ENCODE measurements at places on chromosomes 12 and 14.

GRCh38 chr14:95817271-95817670 lies 59.4 kb upstream of the TUNAR start:
- no peak for DNase-seq

DNA sequence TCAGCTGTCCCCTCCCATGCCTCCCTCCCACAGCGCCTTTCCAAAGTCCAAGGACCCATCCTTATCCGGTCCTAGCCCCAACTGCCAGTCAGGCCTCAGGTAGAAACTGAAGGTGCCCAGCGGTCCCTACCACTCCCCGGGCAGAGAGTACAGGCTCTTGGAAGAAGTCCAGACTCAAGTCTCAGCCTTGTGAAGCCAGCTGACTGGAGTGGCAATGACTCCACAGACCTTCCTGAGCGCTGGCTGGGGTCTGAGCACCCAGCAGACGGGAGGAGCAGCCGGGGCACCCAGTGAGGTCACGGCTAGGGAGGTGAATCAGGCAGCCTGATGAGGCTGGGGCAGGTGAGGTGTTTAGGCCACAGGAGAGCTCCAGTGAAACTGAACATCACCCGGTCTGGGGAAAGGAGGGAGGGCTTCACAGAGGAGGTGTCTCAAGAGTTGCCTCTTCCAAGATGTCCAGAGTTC lies 60.0 kb downstream of the ITPK1 start:
- DNase-seq = no peak

DNA sequence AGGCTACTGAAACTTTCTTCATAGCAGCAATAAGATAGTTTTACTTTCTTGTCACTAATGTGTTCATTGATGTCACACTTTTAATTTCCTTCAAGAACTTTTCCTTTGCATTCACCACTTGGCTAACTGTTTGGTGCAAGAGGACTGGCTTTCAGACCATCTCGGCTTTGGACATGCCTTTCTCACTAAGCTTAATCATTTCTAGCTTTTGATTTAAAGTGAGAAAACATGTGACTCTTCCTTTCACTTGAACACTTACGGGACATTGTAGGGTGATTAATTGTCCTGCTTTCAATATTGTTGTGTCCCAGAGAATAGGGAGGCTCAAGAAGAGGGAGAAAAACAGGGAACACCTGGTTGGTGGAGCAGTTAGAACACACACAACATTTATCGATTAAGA lies 41.9 kb downstream of the IFNG start:
- DNase-seq = no peak

GRCh38 chr14:87457720-87458119 lies 535.3 kb downstream of the GALC start:
- no peak for DNase-seq

DNA sequence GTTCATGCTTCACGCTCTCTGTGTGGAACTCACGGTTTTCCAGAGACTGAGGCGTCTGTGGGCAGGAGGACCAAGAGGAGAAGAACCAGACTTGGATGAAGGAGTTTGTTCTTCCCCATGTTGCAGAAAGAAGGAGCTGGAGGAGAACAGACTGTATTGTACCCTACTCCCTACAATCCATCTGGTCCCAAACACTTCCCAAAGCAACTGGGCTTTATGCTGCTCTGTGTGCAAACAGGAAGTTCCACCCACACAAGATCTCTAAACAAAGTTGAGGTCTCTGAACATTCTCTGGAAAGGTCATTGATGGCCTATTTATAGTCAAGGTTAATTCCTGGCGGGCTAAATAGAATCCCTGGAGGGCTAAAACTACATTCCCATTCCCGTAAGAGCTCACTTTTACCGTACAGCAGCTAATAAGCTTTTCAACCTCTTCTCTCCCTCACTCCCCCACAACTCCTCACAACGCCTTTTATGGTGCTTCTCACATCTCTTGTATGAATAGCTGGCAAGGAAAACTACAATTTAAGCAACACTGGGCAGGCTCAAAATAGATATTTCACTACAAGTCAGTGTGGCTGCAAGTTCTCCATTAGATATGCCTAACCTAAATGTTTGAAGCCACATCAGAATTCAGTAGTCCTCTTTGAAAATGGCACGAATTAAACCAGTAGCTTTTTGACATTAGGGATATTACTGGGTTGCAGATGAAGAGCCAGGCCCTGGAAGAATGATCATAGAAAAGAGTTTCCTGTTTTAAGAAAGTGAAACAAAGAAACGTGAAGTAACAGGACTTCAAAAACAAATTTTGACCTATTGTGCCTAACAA lies at the start of gene A2M:
TSS of gene A2M (minus strand) at position 189 of the 829 bp plus-strand sequence. CDS start at position 119, 70 bp downstream.
- no peak for DNase-seq

DNA sequence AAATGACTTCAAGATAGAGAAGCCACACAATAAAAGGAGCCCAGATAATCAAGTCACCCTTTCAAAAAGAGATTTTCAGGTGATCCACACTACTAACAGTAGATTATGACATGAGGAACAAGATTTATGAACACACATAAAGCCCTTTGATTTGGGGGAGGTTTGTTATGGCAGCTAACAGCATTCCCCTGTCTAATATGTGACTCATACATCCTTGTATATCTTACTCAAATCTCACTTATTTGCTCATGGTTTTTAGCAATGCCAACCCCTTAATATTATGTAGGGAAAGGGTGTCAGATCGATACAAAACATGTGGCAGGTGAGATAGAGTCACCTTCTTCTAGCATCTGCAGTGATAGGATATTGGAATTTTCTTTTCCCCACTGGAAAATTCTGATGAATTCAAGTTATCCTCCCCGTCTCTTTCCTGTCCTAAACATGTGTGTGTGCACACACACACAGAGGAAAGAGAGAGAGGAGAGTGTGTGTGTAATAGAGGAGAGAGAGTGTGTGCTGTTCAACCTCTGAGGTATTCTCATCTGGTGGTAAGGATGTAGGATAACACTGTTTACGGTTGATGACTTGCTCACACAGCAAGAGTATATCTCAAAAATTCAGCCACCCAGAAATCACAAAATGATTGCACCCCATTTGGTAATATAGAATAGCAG lies 319.9 kb downstream of the KCNC2 start:
- no peak for DNase-seq

- no peak for DNase-seq
Observed at GRCh38 chr14:81535396-81536164, 1.9 kb upstream of the SEL1L start.

GRCh38 chr12:107917912-107918800 lies 143.7 kb downstream of the ASCL4 start:
- no peak for DNase-seq

GRCh38 chr14:47822326-47822725 lies 146.9 kb upstream of the MDGA2 start:
- no peak for DNase-seq

DNA sequence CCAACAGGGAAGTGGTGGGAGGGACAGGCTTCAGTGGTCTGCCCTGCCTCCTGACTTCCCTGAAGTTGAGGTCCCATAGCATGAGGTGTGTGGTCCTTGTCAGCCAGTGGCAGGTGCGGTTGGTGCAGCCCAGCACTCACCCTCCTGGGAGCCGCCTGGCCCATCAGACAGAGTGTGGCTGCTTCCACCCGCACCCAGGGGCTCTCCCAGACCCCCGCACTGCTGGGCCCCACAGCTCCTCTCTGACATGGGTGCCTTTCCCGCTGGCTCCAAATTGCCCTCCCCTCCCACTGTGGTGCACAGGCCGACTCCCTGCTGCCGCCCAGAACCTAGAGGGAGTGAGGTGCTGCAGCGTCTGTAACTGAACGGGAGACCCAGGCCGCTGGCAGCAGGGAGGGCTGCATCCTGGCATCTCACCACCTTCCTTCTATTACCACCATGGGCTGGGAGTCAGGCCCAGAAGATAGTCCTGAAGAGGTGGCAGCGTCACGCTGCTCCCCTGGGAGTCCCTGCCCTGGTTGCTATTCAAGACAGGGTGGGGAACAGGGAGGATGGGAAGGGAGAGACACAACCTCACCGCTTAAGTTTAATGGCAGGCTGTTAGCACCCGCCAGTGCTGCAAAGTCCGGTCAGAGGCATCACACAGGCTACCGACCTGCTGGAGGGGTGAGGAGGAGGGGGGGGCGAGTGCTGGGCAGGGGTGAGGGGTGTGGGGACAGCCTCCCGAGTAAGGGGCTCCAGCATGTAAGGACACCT lies 180.6 kb upstream of the PRMT8 start:
- no peak for DNase-seq

DNA sequence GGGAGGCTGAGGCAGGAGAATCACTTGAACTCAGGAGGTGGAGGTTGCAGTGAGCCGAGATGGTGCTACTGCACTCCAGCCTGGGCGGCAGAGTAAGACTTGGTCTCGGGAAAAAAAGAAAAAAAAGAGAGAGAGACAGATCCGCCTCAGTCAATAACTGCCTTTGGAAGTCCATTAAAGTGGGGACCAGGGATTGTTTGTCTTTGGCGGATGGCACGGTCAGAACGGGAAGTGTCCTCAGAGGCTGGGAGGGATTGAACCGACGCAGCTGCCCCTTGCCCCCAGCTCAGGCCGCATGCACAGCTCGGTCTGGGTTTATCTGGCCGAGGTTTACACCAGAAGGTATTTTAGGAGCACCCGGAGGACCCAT lies 54.4 kb downstream of the TESC start:
- DNase-seq = no peak

- DNase-seq = no peak
Observed at GRCh38 chr14:68957775-68958174, 21.3 kb downstream of the ACTN1 start.

GRCh38 chr12:93079271-93079670 lies 150.2 kb upstream of the EEA1 start:
- no peak for DNase-seq

DNA sequence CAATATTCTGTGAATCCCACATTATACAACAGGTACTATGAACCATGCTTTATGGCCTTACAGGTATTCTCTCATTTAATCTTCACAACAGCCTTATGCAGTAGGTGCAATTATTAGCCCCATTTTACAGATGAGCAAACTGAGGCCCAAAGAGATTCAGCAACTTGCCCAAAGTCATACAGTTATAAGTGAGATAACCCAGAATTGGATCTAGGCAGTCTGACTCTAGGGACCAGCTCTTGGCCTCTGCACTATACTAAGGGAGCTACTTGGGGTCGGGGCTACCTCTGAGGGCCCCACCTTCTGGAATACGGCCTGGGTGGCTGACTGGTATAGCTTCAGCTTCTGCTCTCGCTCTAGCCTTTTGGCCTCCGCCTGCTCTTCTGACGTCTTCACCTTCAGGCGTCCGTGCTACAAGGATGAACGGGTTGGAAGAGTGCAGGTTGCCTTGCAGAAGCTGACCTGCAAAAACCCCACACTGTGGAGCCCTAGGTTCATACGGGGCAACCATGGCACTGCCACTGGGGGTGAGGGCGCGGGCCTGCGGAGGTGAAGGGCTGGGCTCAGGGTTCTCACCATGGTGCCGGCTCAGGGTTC lies 762 bp downstream of the RABGGTA start:
- DNase-seq = no peak

DNA sequence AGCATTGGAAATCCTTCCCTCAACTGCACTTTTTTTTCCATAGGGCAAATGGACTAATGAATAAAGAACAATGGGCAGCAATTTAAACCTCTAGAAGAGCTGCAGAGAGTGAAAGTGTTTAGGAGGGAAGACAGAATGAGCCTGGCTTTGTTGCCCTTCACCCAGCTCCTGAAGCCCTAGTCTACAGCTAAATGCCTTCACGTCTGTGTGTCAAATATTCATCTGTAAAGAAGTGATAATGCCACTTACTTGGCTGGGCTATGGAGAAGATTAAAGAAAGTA lies 45.6 kb downstream of the FLRT2 start:
- DNase-seq = no peak

GRCh38 chr14:48771717-48772116 lies 814.5 kb downstream of the RPS29 start:
- no peak for DNase-seq

DNA sequence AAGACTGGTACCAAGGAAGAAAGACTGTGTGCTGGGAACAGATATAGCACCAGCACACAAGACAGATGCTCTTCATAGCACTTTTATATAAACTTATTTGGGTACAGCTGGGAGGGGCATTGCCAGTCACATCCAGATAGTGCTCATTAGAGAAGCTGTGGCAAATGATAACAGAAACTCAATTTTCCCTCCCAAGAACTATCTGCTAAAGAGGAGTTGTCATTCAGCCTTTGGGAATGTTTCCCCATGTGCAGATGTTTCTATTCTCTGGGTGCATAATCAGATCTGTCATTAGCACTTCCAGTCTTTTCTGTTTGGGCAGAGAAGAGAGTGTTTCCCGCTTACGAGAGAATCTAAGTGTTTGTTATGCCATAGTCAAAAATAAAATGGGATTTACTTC lies 714.9 kb upstream of the MDGA2 start:
- no peak for DNase-seq

DNA sequence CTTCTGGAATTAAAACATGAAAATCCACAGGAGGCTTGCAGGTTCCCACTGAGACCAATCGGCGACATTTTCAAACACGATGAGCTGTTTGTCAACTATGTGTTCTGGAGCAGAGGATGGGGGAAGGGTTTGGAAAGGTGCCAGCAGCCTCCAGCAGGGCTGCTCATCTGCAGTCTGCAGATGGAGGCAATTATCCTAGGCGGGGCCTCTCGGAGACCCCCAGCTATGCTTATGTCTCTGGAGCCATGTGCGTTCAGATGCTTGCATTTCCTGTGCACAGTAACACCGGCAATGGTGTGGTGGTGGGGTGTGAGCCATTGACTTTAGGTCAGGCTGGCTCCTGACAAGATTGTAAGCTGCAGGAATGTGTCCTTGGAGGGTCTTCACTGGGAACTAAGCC lies 51.7 kb downstream of the RPH3A start:
- no peak for DNase-seq

GRCh38 chr12:2076196-2076570 lies 23.4 kb downstream of the CACNA1C start:
- no peak for DNase-seq

DNA sequence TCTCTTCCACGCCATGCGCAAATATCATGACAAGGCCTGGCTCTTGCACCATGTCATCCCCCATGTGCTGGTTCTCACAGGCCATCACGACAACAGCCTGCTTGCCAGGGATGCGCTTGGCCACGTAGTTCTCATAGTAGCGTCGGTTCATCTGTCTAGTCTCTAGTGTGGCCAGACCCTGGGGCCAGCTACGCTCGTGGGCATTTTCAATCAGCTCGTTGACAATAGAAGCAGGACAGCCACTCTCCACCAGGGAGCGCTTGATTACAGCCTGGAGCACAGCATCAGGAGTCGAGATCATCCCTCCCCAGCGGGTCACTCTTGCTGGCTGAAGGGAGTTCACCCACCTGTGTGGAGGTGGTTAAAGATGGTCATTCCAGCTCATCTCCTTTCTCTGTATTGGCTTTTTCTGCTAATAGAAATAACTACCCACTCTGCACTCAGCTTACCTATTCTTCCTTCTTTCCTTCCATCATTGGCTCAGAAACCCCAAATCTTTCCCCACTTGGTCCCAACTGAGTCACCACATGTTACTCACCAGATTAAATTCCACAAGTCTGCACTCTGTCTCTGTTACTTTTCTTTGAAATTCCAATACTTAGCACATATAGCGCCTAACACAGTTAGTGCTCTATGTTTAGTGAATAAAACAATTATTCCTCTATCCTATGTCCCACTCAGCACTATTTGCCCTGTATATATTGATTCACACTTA lies 15.1 kb downstream of the RNF41 start:
- DNase-seq = peak; percentile 25

- DNase-seq = no peak
Observed at GRCh38 chr14:32495435-32495734, 166.3 kb downstream of the AKAP6 start.
